Astrocyte of the spinal cord (primary cell): ENCODE measurements at places on chromosomes 3 and 15.

DNA sequence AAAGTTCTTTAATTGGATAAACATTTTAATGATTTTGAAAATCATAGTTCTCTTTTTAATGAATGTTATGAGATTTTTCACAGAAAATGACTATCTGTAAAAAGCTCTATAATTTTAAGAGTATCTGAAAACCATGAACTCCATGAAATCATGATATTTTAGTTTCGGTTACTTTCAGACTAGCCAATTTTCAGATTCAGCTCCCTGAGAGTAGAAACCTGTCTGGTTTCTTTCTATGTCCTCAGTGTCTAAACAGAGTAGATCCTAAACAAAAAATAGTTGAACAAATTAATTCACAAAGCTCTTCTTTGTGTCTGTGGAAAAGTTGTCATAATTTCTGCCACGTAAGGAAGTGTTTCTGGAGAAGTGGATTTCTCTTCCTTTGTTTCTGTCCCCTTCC lies 1247.7 kb downstream of the NSUN3 start:
- no peak for DNase-seq

GRCh38 chr3:191051037-191051436 lies 148.0 kb upstream of the OSTN start:
- DNase-seq: peak; percentile 59

- DNase-seq: no peak
Observed at GRCh38 chr3:123611082-123611481, 26.2 kb upstream of the HACD2 start.

DNA sequence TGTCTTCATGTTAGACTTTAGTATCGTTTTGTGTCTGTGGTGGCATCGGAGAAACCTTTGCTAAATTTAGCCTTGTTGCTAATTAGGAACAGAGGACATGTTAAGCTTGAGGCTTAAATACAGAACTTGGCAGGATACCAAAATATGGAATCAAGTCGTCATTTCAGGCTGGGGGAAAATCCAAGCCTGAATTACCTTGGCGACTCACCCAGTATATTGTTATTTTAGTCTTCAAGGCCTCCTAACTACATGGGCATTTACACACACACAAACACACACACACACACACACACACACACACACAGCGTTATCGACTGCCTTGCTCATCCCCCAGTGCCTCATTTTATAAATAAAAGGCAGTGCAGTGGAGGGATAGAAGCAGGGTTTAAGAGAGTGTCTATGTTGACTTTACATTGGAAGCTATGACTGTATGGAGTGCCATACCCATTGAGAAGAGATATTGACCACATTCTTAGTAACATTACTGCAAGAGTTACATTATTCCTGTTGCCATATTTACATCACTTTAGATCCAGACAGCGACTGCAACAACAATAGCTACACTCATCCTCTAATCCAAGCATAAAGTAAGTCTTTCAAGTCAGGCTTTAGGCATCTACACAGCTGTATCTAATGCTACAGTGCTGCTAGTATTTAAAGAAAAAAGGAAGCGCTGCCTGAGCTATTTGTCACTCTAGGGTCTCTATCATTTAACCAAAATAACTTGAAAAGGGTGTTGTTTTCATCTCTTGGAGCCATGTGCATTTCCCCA lies 210.8 kb upstream of the SEMA6D start:
- peak; percentile 68 for DNase-seq

GRCh38 chr3:196706327-196706726 lies 5.7 kb downstream of the CEP19 start:
- no peak for DNase-seq

DNA sequence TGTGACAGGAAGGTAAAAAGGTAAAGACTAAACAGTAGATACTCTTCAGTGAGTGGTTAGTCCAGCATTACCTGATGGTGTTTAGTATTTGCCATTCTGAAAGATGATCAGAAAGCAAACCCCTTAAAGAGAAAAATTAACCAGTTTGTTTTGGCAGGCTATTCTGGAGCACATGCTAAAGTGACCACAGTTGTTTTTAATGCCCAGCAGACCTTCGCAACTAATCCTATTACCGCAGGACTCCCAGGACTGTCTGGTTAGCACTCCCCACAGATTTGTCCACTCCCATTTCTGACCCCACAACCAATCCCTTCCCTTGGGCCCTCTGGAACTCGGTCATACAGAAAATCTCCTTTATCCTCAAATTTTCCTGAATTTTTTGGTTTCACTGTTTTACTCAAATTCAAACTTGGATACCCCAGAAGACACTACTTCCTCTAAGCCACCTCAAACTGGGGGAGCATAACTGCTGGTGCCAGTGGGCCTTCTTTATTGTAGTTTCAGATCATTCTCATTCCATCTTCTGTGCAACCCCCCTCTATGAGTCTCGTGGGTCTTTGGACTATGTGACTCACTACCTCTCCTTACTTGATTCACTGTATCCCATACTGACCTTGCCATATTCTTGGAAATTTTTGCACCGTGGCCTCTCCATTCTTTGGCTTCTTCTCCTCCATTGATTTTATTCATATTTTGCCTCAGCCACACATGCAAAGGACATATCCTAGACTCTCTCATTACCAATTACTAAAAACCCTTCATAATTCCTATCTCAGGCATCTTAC lies 104.4 kb downstream of the RBMS3 start:
- peak; percentile 57 for DNase-seq

- DNase-seq: no peak
Observed at GRCh38 chr3:194503081-194503531, 16.3 kb upstream of the ATP13A3 start.

DNA sequence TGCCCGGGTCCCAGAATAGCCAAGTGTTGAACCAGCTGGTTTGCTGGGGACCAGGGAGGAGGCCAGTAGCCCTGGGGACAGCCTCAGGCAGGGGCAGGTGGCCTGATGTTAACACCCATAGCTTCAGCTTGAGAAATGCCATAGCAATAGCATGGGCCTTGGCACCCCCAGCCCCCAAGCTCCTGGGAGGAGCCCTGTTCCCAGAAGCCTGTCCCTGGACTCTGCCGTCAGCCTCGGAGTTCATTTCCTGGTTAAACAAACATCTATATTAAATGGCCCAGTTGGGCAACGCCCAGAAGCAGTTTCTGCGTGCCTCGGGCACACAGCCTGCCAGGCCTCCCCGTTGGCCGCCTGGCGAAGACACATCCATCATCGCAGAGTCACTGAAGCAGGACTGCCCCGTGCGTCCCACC lies 58.2 kb downstream of the FGD5 start:
- DNase-seq: peak; percentile 39

DNA sequence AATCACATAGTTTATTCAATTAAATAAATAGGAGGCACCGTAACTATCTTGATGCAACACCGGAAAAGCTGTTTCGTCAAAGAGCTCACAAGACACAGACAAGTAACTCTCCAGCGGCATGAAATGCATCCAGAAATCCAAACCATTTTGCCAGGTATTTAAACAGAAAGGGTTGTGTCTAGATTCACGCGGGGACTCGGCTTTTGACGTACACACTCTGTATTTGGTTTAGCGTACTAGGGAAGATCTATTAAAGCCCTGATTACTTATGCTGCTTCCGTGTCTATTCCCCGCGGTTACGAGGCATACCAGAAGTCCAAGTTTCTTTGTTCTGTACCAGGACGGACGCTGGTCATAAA lies 718 bp downstream of the BNIP2 start:
- DNase-seq: peak; percentile 71

DNA sequence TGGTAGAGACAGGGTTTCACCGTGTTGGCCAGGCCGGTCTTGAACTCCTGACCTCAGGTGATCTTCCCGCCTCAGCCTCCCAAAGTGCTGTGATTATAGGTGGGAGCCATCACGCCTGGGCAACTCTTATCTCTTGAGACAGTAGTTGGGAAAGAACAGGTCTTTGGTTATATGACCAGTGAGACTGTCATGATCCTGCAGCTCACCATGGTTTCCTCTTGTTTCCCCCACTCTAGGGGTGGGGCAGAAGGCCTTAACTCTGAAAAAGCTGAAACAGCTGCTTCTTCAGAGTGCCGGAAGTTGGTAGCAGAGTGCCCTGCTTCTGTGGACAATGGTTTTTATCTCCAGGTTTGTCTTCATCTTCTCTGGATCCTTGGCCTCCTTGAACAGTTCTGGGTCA lies 4.7 kb upstream of the TYRO3 start:
- DNase-seq: no peak

- peak; percentile 41 for DNase-seq
Observed at GRCh38 chr3:11774296-11774877, 72.3 kb downstream of the TAMM41 start.

- DNase-seq: no peak
Observed at GRCh38 chr3:45746777-45747622, 49.3 kb downstream of the SLC6A20 start.

DNA sequence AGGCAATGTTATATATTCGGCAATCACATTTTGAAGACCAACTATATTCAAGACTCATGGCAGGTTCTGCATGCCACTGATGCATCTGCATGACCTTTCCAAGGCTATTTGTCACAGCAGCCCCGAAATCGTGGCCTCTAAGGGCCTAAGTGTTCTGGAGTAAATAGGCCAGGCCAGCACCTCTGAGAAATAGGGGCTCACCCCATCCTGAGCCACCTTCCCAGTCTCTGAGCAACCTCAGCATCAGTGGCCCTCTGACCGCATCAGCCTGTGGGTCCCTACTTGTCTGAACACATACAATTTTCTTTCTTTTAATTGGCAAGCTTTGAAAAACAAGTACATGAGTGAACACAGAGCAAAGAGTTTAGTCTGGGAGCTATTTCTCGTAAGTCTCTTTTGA lies 45.9 kb upstream of the THBS1 start:
- DNase-seq: no peak

DNA sequence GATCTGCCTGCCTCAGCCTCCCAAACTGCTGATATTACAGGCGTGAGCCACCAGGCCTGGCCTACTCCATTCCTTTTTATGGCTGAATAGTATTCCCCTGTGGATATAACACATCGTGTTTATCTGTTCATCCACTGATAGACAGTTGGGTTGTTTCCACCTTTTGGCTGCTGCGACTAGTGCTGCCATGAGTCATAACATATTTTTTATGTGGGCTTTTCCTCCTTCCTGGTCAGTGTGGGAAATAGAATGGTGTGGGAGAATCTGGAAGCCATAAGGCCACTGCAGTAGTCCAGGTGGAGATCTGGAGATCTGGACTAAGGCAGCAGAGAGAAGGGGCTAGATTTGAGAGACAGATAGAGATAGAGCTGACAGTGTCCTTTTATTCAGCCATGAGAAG lies 16.2 kb downstream of the LCMT2 start:
- no peak for DNase-seq

DNA sequence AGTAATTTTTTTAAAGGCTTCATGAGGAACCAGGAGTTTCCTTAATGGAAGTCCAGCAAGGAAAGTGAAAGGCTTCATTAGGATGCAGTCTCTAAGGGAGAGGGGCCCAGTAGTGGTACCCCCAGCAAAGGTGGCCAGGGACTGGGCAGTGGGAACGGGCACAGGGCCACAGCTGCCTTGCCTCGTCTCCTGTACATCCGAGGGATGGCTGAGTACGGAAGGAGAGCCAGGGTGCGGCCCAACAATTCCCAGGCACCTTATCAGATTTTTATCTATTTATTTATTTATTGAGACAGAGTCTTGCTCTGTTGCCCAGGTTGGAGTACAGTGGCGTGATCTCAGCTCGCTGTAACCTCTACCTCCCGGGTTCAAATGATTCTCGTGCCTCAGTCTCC lies 14.5 kb downstream of the SEMA3G start:
- DNase-seq: no peak

GRCh38 chr3:42729404-42730145 lies 27.0 kb upstream of the HHATL start:
- no peak for DNase-seq

DNA sequence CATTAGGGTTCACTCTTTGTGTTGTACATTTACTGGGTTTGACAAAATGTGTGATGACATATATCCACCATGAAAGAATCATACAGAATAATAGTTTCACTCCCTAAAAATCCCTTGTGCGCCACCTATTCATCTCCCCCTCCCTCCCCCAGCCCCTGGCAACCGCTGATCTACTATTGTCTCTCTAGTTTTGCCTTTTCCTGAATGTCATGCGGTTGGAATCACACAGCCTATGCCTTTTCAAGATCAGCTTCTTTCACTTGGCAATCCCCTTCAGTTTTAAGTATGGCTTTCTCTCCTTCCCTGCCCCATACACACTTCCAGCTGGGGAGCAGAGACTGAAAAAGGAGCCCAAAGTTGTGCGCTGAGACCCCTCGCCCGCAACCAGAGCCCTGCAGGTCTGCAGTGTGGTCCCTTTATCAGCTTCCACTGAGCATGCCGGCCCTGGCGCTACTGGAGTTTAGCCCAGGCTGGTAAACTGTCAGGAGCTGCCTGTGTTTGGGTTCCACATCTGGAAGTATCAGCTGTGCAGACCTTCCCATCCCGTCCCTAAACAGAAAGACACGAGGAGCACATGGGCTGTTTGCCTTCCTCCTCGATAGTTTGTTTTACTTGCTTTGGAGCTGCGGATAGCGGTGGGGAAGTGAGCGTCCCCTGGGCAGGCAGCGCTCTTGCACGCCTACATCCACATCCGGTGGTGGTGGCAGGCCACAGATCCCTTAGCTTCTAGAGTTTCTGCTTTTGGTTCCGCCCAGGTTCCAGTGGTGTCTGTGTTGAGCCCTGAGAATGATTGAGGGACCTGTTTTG lies 12.3 kb downstream of the BOC start:
- DNase-seq: no peak

- DNase-seq: no peak
Observed at GRCh38 chr3:124770336-124771082, 40.3 kb downstream of the UMPS start.

- no peak for DNase-seq
Observed at GRCh38 chr15:95290176-95290974, 1040.1 kb upstream of the NR2F2 start.

- DNase-seq: no peak
Observed at GRCh38 chr3:186959029-186959624, 28.8 kb downstream of the ST6GAL1 start.

- no peak for DNase-seq
Observed at GRCh38 chr15:25089577-25089976, 134.8 kb downstream of the SNRPN start.

DNA sequence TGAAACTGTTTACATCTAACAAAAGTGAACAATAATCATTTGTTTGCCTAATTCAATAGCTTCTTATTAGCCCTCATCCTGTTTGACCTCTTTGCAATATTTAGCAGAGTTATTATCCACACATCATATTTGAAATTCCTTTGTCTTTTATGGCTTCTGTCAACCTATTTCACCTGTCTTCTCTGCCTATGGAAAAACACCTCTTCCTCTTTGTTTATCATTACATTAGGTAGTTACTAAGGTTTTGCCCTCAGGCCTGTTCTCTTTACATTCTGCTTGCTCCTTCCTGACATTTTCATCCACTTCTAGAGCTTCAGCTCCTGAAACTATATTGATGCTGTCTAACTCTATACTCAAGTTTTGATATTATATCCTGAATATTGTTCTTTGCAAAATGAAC lies 183.0 kb downstream of the SUCNR1 start:
- DNase-seq: no peak

DNA sequence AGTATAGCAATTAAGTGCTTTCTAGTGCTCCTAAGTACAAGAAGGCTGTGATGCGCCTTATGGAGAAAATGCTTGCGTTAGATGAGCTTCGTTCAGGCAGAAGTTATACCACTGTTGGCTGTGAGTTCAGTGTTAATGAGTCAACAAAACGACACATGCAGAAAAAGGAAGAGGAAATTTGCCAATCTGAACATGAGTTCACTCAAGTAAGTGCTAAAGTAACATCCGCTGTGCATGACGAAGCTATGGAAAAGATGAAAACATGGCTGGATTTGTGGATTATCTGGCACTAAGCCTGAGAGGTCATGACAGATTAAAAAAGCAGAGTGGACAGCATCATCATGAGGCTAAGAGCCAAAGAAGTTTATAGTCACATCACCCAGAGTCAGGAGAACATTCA lies 36.9 kb downstream of the SH3BP5 start:
- DNase-seq: peak; percentile 59

GRCh38 chr3:156681002-156681401 lies 6.6 kb downstream of the TIPARP start:
- peak; percentile 89 for DNase-seq

- peak; percentile 84 for DNase-seq
Observed at GRCh38 chr3:58164199-58164879, 46.4 kb downstream of the DNASE1L3 start.
